ENCODE measurements at places on chromosomes 12 and 14.

- no peak for DNase-seq
Measured at GRCh38 chr14:33794791-33795305, 156.0 kb downstream of the EGLN3 start.

GRCh38 chr14:88611878-88612277 lies 49.0 kb downstream of the ZC3H14 start:
- DNase-seq = no peak

GRCh38 chr12:10031771-10032175 lies 1.3 kb downstream of the CLEC9A start:
- DNase-seq = no peak

DNA sequence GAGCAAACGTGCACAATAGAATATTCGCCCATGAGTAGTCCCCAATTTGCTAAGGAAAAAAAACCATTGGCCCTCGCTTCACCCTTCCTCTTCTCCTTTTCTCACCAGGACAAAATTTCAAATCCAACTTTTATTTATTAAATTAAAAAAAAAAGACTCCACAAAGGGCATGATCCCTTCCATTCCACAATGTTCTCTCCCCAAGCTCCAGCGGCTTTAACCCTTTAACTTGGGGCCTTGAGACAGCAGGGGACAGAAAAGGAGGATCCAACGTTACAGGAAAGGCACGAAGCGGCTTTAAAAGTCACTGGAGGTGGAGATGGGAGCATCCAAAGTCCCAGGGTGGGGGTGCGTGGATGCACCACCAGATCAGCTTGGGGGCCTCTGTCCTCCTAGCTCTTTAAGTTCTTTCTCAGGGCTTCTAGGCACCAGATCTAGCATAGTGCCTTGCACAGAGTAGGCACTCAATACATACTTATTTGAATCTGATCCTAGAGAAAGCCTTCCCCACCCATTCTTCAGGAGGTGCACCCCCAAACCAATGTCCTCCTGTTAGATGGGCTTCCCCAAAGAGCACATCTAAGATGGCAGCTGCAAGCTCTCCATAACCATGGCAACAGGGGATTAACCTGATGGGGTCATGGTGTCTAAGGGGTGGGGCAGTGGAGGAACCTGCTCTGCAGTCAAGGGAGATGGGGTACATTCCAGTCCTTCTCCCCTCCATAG lies 5.2 kb upstream of the AAAS start:
- no peak for DNase-seq

- no peak for DNase-seq
Measured at GRCh38 chr12:130153803-130154202, 8.5 kb upstream of the FZD10 start.

- DNase-seq = no peak
Measured at GRCh38 chr12:117890644-117891043, 78.1 kb downstream of the KSR2 start.

- DNase-seq = no peak
Measured at GRCh38 chr12:98405805-98406366, 109.5 kb upstream of the TMPO start.

DNA sequence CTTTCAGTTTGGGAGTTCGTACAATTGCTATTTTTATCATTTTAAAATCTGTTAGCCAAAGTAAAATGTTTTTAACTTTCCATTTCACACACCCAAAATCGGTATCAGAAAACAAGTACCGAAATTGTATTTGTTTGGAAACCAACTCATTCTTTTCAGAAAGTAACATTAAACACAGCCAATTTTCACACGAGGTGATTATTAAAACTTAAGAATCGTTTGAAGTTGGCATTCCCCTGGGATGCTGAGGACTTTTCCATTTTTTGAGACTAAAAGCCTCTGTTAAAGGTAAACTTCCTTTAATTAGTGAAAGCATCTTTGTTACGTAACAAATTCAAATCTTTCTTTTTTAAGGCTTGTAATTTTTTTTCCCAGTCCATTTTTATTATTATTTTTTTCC lies 623.0 kb downstream of the VRK1 start:
- DNase-seq = no peak

DNA sequence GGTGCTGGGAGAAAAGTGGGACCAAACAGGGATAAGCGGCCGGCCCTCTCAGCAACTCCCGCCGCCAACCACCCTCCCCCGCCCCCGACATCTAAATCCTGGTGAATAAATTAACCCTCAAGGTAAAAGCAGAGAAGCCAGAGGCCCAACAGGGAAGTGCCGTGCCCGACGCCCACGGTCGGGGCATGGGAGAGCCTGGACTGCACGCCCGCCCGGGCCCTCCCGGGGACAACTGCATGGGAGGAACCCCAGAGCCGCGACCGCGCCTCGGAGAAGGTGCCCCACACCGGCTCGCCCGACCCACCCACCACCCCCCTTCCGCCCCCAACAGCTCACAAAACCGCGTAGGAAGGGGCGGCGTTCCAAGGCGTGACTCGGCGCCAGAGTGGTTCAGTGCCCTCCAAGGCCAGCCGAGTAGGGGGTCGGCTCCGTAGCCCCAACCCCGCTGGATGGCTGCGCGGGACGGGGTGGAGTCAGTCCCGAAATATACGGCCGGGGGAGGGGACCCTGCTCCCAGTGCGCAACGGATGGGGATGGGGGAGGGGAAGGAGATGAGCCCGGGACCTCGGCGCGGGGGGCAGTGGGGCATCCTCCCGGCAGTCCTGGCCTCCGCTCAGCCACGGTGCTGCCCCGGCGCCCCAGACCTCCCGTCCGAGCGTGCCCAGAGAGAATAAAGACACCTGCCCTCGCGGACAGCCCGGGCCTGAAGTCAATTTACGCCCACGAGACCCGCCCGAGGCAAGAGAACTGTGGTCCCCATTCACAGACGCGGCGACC lies 732 bp downstream of the SLC25A29 start:
- peak; percentile 34 for DNase-seq

- no peak for DNase-seq
Measured at GRCh38 chr12:93128332-93128707, 199.2 kb upstream of the EEA1 start.

DNA sequence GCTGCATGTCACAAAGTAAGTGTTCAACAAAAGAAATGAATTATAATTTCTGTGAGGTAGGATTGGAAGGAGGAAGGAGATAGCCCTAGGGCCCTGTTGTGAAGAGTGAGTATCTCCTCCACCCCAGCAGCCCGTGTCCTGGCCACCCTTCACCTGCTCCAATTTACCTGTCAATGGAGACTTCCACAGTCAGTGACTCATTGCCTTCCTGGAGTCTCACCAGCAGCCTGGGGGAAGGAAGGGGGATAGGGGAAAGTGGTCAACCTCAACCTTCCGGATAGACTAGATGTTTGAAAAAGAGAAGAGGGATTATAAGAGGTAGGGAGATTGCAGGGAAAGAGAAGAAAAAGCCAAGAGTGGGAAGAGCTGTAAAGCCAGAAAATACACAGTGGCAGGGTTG lies 9.2 kb downstream of the STAT2 start:
- no peak for DNase-seq

- no peak for DNase-seq
Measured at GRCh38 chr12:52394836-52395405, 9.5 kb upstream of the KRT84 start.

DNA sequence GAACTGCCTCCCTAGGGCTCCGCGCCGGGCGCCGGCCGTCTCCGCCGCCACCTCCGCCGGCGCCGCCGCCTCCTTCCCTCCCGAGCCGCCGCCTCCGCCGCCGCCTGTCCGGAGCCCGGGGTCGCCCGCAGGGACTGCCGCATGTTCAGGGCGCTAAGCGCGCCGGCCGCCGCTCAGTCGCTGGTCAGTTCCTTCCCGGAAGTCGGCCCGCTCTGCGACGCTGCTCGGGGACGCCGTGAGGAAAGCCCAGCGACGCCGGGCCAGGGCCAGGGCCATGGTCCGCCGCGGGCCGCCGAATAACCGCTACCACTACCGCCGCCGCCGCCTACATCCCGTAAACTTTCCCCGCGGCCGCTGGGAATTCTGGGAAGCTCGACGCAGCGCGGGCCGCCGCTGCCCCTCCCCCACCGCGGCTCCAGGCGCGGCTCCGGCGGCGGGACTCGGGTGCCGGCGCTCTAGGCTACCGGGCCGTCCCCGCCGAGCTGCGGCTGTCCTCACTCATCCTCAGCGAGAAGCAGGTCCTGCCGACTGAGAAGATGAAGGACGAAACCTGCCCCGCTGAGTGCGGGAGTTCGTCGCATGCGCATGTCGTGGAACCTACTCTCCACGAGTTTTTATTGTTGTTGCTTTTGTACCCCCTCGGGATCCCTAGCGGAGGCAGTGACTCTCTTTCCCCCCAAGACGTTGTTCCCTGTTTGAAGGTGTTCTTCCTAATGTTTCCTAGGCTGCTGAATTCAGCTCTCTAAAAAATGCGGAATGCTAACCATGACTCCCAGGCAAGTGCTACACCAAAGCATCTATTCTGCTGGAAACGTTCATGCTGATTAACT lies at the start of gene SAV1:
Gene SAV1 (minus strand): TSS at position 311 of the 830 bp plus-strand sequence. CDS start 339 bp downstream, outside the sequence.
- DNase-seq = peak; percentile 29

- peak; percentile 43 for DNase-seq
Measured at GRCh38 chr14:49861699-49862088, 9.1 kb upstream of the NEMF start.

GRCh38 chr12:28486521-28486920 lies 296.3 kb downstream of the CCDC91 start:
- DNase-seq = no peak

- DNase-seq = no peak
Measured at GRCh38 chr14:100591453-100592371, 4.5 kb upstream of the BEGAIN start.

- DNase-seq = no peak
Measured at GRCh38 chr12:120515496-120515895, 13.5 kb downstream of the COQ5 start.

- DNase-seq = no peak
Measured at GRCh38 chr12:98532687-98533304, 17.4 kb downstream of the TMPO start.

DNA sequence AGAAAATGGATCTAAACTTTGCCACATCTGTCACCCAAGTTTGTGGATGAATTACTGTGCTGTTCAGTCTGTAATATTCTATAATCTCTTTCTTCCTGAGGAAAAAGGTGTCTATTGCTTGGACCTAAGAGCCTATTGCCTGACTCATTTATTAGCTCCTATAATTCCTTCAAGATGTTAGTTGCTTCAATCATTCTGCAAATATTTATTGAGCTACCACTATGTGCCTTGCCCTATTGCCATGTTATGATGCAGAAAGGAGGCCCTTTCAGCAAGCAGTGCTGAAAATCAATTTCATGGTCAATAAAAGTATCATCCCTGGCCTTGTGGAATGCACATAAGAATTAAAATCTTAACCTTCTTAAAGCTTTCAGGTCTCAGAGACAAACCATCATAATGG lies 113.6 kb downstream of the CCER1 start:
- no peak for DNase-seq

DNA sequence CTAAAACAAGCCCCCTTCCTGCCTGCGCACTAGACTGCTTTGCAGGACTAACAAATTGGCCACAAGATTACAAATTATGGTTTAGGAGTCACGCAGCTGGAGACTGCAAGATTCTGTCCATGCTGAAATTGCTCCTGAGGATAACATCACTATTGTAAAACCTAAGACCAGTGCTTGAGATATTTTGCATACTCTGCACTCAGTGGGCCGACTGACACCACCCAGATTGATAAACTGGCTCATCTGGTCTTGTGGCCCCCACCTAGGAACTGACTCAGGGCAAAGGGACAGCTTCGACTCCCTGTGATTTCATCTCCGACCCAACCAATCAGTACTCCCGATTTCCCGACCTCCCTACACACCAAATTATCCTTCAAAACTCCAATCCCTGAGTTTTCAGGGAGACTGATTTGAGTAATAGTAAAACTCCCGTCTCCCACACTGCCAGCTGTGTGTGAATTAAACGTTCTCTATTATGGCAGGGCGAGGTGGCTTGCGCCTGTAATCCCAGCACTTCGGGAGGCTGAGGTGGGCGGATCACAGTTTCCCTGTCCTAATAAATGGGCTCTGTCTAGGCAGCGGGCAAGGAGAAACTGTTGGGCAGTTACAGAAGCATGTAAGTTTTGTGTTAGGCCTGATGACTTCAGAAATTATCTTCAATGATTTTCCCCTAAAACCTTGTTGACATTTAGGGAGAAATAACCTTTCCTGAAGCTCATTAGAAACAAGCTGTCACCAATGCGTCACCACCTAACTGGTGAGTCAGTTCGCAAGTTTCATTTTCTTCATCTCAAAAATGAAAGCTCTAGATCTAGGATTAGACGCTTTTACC lies 5.3 kb upstream of the UBC start:
- DNase-seq = peak; percentile 50

DNA sequence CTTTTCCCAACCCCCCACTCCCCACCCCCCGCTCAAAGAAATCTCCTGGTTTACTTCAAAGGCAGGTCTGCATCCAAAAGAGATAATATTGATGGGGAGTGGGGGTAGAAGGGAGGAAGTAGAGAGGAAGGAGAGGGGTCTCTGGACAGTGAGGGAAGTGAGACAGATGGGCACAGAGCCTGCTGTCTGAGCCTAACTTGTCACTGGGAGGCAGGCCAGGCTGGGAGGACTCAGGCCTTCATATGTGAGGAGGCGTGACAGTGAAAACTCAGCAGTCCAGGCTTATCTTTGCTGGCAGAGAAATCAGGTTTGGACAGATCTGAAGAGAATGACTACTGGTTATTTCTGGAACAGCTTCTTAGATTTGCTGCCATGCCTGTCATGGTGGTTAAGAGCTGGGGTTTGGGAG lies 192.3 kb downstream of the NUAK1 start:
- no peak for DNase-seq

- no peak for DNase-seq
Measured at GRCh38 chr12:96141216-96141912, 52.8 kb upstream of the ELK3 start.

- DNase-seq = no peak
Measured at GRCh38 chr12:65517656-65518210, 239.2 kb downstream of the MSRB3 start.

DNA sequence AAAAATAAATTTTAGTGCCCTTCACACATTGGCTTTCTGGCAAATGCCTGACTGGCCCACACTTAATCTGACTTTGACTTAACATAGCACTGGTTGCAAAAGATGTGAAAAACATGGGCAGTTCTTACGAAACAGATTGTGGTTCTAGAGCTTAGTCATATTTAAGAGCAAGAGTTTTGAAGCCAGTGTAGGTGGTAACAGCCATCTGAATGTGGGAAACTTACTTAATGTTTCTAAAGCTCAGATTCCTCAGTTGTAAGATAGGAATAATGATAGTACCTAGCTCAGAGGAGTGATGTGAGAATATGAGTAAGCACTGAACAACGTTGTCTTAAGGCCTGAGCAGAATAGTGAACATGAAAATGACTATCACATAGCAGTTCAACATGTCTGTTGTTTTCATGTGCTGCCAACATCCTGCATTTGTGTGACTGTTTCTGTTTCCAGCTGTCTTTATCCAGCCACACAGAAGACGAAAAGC lies 262.7 kb downstream of the SYT1 start:
- no peak for DNase-seq

- no peak for DNase-seq
Measured at GRCh38 chr12:27226407-27226929, 17.6 kb upstream of the STK38L start.

DNA sequence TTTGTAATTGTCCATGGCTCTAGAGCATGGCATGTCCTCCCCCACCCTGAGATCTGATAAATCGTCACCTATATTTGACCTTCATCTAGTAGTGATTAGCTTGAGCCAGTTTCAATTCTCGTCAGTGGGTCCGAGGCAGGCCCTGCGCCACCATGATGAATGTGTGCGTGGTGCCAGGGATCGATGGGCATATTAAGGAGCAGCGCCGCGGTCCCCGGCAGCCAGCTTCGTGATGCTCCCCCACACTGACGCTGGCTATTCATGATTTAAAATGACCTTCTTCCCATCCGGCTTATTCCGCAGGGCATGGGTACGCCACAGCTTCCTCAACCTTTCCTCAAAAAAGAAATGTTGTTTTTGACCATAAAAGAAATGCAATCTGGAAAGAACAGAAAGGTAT lies 68.0 kb downstream of the SLC25A47 start:
- DNase-seq = no peak

Measured in stimulated activated CD4-positive, alpha-beta T cell treated with anti-CD3 and anti-CD28 coated beads, Interleukin-2, amount 100 ng/mL, for 4 hours (primary cell).